ENCODE measurements at places on chromosomes 6 and 20.

- DNase-seq = peak; percentile 99
These were observed at the start of gene ZBTB22 for GRCh38 chr6:33317669-33318425. ZBTB22 (minus strand) TSS chr6:33317744; CDS start chr6:33316916, 828 bp downstream.

DNA sequence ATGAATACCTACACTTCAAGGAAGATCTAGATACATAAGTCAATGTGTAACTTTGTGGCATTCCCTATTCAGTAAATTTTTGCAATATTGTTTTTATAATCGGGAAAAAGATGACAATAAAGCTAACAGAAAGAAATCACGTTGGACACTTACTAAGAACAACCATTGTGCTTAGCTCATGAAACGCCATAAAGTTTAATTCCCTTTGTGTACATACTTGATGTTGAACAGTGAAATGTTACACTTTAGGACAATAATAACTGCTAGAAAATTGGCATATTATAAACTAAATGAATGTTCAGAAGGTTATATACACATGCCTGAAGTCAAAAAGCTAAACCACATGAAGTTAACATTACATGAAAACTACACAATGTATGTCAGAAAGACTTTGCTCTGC, 153.2 kb downstream of the TASP1 start:
- no peak for DNase-seq

- DNase-seq = no peak
These were observed 188.4 kb downstream of the TRDN start for GRCh38 chr6:123448306-123448884.

- peak; percentile 78 for DNase-seq
These were observed 5.4 kb upstream of the PLAGL1 start for GRCh38 chr6:144013486-144013909.

DNA sequence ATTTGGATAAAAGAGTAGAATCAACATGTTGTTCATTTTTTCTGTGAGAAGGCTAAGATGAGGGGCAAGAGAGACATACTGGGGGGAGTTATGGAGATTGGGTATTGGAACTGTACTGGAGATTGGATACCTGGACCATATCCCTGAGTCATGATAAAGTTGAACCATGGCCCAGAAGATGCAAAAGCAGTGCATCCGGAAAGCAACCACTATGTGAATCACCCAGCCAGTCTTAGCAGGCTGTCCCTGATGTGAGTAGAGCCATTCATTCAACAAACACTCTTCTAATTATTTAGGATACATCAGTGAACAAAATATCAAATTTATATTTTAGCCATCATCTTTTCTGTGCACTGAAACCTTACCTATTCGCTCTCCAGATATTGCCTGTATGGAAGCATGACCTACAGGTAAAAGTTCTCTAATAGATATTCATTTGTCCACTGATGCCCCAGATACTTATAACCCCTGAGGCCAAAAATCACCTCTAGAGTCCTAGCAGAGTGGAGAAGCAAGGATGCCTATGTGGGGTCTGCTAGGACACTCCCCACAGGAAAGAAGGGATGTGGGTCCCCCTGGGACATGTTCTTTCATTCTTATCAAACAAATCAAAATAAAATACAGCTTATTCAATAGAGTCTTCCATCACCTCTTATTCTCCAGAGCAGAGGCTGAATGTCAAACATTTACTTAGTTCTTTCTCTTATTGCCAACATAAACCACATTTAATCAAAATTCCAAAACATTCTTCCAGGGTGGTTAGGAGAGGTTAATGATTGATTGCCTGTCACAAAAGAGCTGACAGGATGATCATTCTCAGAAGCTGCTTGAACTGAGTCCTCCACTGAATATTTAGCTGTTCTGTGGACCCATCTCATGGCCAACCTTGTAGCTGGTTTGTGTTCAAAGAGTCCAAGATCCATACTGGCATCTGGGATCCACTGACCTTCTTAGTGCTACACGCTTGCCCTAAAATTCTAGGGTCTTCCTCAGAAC, 37.0 kb upstream of the PKHD1 start:
- DNase-seq = no peak

DNA sequence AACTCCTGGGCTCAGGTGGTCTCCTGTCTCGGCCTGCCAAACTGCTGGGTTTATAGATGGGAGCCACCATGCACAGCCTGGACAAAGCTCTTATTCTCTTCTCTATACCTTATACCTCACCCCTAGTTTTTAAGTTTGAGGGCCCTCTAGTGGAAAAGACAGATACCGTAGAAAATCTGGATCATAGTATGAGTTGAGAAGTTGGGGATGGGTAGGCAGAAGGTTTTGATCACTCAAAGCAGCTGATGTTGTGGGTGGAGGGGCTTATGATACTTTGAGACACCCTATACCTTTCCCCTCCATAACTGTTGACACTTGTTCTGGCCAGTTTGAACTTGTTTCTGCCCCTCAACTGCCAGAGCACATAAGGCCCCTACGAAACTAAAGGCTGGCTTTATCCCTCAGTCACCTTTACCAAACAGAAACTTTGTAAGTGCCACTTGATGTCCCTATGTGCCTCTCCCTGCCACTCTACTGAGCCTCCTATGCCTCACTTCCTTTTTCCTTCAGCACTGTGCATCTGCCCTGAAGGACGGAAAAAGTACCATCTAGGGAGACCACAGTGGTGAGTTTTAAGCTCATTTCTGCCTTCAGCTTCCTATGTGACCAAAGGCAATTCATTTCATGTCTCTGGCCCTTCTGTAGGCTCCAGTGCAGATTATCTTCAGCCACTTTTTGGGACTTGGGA, 28.6 kb downstream of the RALY start:
- DNase-seq = peak; percentile 29

- DNase-seq = no peak
These were observed 133.8 kb downstream of the SMOC2 start for GRCh38 chr6:168574699-168575195.

GRCh38 chr20:36832791-36833190, 43.1 kb upstream of the TLDC2 start:
- no peak for DNase-seq
